ENCODE measurements at places on chromosomes 3 and 15.

GRCh38 chr15:28107111-28107903, 8.2 kb upstream of the OCA2 start:
- no peak for DNase-seq

DNA sequence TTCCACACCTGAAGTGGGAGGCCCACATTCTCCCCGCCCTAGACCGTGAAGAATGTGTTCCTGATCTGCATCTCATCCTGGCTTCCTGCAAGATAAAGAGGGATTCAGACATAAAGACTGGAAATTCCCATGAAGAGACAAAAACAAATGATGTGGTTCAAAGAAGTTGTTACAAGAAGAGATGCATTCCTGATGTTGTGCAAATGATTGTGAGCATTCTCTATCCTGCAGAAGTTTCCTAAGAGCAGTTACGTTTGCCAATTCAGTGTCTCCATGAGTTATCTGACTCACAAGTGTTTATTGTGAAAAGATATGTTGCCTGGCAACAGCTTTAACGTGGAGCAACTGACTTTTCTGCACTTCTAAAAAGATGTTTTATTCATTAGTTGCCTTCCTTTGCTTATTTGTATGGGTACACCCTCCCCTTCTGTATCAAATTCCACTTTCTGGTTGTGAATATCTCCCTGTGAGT, 107.8 kb downstream of the ZIC4 start:
- no peak for DNase-seq

GRCh38 chr15:94099574-94099960, 131.8 kb upstream of the MCTP2 start:
- no peak for DNase-seq

- no peak for DNase-seq
These were observed 27.5 kb downstream of the ILDR1 start for GRCh38 chr3:121994551-121994950.

GRCh38 chr15:25060996-25061620, 106.3 kb downstream of the SNRPN start:
- no peak for DNase-seq

GRCh38 chr3:11136116-11136515, 18.2 kb upstream of the HRH1 start:
- DNase-seq: no peak

GRCh38 chr3:2334921-2335320, 236.3 kb downstream of the CNTN4 start:
- DNase-seq: no peak

DNA sequence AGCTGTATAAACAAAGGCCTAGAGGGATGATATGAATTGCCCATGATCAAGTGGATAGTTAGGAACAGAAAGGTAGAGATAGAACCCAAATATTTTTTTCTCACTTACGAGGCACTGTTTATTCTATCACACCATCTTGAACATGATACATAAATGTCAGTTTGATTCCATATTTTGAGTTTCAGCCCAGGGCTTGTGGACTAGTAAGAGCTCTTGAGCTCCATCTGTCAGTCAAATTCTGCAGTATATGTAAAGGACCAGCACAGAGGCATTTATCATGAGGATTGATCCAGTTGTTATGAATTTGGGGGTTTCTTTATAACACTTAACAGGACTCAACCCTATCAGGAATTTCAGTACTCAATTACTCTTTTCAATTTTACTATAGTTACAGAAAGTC, 4.8 kb downstream of the SLC27A2 start:
- no peak for DNase-seq

GRCh38 chr3:48047841-48048464, 31.7 kb upstream of the MAP4 start:
- DNase-seq: no peak

- no peak for DNase-seq
These were observed 19.6 kb downstream of the FAH start for GRCh38 chr15:80172401-80172800.

DNA sequence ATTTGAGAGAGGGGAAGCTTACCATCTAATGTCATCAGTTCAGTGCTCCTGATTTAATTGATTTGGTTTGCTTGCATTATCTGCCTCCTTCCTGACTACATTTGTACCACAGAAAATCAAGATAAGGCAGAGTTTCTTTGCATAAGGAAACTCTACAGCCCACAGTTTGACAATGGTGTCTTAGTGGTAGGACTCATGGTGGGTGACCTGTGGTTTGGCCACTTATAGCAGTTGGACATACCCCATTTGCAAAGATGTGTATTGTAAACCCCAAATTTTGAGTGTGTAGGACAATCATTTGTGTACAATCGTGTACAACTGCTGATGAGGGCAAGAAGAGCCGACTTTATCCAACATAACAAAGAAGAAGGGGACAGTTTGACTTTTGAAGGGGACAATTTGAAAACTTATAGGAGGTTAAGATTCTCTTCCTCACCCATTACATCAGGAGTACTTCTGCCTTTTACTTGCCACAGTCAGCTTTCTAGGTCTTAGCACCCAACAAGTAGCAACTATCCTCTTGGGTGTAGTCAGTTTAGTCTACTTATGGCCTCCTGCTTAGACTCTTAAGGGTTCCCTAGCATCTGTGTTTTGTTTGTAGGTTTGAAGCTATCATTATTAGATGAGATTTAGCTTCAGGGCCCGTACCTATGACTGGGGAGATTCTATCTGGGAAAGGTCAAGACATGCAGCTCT, 6.2 kb downstream of the TGFBR2 start:
- no peak for DNase-seq

- DNase-seq: no peak
These were observed 434.2 kb downstream of the ZIC1 start for GRCh38 chr3:147843331-147843730.

- DNase-seq: no peak
These were observed 40.0 kb upstream of the ATP10A start for GRCh38 chr15:25903024-25903581.

- peak; percentile 28 for DNase-seq
These were observed at the start of gene SV2B for GRCh38 chr15:91099995-91100813. Gene SV2B (plus strand): TSS chr15:91100257. CDS start chr15:91226264, 126,007 bp downstream.

DNA sequence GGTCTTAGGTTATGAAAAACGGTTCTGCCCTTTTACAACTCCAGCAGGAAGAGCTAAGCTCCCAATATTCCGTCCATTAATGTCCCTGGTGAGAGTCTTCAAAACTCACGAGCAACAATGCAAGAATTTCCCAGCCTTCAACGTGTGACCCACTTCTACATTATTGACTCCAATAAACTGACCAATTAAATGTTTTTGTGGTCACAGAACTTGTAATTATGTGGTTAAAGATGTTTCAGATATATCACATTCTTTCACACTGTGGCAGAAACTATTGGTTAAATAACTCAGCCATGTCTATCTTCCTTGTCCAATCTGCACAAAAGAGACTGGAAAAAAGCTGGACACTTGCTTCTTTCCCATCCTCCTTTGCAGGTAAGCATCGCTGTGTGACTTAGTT, 286.6 kb upstream of the ADAMTS9 start:
- no peak for DNase-seq

DNA sequence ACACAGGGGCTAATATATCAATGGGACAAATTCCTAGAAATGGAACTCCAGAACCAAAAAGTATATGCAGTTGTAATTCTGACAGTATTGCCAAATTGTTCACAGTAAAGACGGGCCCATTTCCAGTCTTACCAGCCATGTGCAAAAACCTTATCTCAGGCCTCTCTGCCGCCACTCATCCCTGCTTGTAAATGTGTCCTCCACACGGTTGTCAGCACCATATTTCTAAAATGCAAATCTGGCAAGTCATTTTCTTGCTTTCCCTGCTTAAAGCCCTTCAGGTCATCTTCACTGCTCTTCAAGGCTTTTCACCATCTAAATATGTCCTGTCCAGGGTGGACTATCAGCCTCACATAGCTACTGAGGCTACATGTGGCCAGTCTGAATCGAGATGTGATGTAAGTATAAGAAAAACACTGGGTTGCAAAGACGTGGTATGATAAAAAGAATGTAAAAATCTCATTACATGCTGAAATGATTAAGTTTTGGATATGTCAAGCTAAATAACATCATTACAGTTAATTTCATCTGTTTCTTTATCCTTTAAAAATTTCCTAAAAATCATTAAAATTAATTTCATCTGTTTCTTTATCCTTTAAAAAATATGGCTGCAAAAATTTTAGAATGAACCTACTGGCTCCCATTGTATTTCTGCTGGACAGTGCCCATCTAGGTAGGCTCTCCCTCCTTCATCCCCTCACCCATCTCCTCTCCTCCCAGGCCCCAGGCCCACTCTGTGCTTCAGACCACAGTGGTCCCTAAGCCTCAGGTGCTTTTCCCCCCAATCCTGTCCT, 980 bp downstream of the PARP9 start:
- DNase-seq: no peak

DNA sequence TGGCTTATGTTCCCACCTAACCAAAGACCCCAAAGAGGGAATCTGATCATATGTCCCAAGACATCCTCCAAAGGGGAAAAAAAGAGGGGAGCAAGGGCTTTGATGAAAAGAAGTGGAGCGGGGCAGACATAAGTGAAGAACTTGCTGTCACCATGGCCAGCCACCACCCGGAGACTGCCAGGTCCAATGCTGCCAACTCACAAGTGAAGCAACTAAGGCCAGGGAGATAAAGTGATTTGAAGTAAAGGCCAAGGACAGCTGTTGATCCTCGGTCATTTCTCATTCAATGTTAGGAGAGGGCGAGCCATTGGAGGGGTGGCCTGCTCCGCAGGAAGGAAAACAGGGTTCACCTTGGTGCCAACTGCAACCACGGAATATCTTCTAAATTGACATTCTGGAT, 72.6 kb upstream of the C3orf80 start:
- DNase-seq: no peak

DNA sequence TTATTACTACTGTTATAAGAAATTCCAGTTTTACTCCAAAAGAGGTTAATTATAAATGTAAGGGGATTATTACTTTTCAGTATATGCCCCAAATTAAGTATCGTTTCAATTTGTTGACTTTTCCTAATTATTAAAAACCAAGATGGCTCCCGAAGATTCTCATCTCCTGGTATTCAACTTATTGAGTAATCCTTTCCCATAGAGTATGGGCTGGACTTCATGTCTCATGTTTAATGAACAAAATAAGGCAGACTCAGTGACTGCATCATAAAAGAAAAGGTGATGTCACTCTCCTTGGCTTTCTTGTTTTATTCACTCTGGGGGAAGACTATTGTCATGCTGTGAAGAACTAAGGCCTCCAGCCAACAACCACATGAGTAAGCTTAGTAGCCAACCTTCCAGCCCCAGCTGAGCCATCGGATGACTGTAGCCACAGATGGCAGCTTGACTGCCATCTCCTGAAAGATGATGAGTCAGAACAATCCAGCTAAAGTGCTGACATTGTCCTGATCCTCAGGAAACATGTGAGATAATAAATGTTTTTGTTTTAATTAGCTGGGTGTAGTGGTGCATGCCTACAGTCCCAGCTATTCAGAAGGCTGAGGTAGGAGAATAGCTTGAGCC, 17.3 kb downstream of the IGF2BP2 start:
- no peak for DNase-seq

DNA sequence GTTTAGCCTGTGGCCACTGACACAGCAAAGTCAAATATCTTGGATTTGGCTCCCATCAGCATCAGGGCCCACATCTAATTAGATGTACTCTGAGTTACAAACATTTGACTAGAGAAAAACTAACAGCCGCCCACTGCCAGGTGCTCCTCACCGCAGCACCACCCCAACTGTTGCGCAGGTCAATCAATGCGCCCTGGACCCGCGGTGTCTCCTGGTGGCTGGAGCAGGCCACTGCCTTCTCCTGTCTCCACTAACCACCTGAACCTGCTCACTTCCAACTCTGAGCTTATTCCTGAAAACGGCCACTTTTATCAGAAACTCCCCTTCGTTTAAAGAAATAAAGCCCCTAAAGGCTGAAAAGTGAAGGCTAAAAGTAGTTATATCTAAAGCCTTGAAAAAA, 4.3 kb downstream of the RIOX2 start:
- no peak for DNase-seq

GRCh38 chr3:14047027-14047426, 77.6 kb downstream of the CHCHD4 start:
- DNase-seq: no peak

DNA sequence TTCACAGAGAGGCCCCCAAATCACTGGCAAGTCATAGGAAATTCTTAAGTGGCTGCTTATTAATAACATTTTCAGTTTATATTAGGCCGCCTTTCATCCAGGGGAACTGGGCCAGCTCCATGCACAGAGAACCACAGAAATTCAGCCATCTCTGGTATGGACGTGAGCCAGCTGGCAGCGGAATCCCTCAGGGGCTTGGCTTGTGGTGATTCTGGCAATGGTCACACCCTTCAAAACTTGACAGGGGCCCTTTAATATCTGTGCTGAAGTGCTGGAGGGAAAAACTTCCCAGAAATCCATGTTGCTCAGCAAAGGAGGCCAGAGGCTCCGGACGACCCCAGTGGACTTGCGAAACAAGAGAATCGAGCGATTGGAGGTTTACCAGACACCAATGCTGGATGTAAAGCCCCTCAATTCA, 11.3 kb downstream of the PRICKLE2 start:
- DNase-seq: no peak

- peak; percentile 87 for DNase-seq
These were observed 81.5 kb downstream of the SLC25A26 start for GRCh38 chr3:66302288-66302687.

DNA sequence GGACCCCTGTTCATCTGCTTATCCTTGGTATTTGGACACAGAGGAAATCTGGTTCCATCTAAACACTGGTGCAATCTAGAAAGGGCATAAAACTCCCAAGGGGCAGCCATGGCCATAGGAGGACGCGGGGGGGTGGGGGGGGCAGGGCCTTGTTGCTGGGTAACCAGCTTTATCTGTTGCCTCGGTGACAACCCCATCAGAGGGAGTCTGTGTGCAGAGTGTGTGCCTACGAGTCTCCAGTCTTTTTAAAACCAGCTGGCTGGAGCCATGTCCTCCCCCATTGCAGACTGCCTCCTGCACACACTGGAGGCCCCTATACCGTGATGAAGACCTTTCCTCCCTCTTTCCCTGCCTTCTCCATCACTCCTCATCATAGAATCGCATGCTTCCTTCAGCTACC, 26.4 kb upstream of the CORO2B start:
- DNase-seq: no peak

DNA sequence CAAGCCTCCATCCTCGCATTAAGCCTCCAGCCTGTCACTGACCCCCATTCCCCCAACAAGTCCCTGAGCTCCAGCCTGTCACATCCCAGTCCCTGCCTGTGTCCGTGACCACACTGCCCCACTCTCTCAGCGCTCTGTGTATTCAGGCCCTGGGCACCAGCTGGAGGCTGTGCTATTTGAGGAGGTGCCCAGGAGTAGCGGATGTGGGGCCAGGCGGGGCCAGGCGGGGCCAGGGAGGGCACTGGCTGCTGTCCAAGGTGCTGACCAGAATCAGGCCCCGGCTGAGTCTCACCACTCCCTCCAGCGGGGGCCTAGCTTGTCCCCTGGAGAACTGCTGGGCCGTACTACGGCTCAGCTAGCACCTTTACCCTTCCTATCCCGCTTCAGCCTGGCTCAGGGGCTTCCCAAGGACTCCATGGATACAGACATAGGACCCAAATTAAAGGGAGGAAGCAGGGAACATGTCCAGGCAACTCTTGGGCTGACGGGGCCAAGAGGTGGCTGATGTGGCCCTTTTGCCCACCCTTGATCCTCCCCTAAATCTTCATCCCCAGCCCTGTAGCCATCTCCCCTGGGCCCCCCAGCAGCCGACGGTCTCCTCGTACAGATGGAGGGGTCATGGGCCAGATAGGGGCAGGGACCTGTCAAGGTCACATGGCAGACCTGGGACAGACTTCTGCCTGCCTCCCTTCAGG, 1.1 kb downstream of the HHATL start:
- DNase-seq: peak; percentile 56
